ENCODE measurements at places on chromosomes 12 and 14. TPM values are rescaled to one million over a fixed set of nuclear protein-coding genes. Genes with fewer than 3 reads are reported as not detected.

Gene GALNT16
- 1.1 TPM for total RNA-seq

Gene FGD4
- total RNA-seq, result 7.5 TPM

Gene INHBC
- total RNA-seq, result 0.09 TPM

Gene CNTN1
- total RNA-seq, result not detected

Gene SPRING1
- 20.0 TPM for total RNA-seq

Gene EFS
- 8.6 TPM for total RNA-seq

Gene OTOGL
- 2.6 TPM for total RNA-seq
